ENCODE measurements at places on chromosomes 4 and X.
A peak's percentile ranks its signal among the peaks of the same experiment; 100 is the strongest.

GRCh38 chr4:7025040-7025602, 18.1 kb upstream of the TADA2B start:
- DNase-seq = no peak

DNA sequence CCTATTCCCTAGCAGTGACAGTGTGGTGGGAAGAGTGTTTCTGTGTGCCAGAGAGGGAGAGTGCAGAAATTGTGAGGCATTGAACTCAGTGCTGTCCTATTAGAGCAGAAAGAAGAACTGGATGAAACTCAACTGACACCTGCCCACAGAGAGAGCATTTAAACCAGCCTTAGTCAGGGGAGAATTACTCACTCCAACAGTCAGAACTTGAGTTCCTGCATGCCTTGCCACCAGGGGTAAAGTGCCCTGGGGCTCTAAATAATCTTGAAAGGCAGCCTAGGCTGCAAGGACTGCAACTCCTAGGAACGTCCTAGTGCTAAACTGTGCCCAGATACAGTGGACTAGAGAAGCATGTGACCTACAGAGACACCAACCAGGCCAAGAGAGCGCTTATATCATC, 12.8 kb downstream of the CYSLTR1 start:
- no peak for DNase-seq

GRCh38 chr4:6582889-6583490, 8.0 kb downstream of the MAN2B2 start:
- DNase-seq = no peak

DNA sequence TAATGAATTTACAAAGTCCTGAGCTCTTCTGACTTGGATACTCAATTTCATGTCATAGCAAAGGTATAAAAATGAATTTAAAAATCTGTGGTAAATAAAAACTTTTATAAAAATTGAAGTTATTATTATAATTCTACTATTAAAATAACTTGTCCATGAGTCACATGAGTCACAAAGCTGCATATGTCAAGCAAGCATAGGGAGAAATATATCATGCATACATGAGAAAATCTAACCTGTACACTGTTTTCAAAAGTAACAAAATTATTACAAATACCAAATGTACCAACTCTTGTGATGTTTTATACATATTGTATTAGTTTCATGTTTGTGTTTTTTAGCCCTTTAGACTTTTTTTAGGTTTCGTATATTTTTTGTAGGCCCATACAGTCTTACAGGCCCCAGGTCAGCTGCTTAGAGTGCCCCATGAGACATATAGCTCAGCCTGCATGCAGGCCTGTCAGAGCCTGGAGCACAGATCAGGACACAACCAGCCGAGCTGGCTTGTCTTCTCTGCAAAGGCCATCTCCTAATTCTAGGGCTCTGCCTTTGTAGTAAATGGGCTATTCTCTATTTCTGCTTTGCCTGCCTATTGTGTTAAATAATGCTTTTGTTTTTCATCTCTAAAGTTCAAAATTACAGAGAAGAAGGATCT, 818.7 kb upstream of the TENM3 start:
- no peak for DNase-seq

DNA sequence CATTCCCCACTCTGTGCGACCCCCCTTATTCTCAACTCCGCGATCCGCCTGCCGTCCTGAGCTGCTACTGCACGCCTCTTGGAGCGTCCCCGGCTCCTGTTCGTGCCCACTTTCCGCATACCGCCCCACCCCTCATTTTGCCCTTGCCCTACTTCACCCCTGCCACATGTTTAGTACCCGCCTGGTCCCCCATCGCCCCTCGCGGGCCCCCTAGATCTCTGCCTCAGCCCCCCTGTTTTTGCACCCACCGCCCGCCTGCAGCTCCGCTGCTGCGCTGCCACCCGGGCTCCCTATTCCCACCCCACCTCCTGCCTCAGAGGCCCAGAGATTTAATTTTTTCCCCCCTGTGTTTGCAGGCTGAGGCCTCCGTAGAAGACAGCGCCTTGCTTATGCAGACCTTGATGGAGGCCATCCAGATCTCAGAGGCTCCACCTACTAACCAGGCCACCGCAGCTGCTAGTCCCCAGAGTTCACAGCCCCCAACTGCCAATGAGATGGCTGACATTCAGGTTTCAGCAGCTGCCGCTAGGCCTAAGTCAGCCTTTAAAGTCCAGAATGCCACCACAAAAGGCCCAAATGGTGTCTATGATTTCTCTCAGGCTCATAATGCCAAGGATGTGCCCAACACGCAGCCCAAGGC, 1.4 kb downstream of the MAGED1 start:
- peak; percentile 9 for DNase-seq

DNA sequence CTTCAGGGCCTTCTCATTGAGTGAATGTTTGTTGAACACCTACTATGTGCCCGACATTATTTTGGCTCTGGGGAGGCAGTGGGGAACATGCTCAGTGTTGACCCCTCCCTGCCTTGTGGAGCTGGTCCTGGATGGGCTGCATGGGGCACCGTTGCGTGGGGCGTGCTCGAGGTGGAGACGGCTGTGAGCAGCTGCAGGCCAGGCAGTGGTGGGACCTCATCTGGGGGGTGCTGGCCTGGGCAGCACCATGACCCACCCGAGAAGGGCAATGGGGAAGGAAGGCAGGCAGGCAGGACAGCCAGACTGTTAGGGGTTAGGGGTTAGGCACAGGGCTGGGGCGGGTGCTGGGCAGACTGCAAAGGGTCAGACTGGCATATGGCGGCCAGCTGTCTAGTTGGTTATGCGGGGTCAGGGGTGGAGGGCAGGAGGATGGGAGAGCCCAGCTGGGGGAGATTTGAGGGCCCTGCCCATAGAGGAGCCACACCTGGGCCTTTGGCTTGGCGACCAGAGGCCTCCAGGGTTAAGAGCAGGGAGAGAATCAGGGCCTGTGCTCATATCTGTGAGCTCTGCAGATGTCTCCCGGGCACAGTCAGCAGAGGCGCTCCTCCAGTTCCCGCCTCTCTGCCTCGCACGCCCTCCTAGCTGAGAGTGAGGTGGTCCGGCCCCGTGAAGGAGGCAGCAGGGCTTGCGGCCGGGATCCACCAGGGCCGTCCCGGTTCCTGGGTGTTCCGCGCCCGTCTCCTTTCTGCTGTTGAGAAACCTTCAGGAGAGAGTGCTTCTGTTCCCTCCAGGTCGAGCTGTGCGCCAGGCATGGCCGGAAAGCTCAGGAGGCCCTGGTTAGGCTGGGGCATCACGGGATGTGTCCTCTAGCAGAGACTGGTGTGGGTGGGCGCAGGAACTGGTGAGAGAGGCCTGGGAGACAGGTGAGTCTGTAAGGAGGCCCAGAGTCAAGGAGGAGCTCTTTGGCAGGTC, 73.3 kb downstream of the RGS12 start:
- no peak for DNase-seq

DNA sequence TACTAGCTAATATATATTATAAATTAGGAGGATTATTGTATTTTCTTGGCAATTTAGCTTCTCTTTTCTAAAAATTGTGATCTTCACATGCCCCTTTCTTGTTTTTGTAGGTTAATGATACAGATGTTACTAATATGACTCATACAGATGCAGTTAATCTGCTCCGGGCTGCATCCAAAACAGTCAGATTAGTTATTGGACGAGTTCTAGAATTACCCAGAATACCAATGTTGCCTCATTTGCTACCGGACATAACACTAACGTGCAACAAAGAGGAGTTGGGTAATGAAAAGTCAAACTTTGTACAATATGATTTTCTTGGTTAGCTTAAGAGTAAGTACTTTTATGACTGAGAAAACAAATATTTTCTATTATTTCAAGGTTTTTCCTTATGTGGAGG, 74.1 kb downstream of the SLC10A6 start:
- DNase-seq = no peak

- DNase-seq = peak; percentile 30
Observed at GRCh38 chr4:115159141-115159540, 45.7 kb upstream of the NDST4 start.

DNA sequence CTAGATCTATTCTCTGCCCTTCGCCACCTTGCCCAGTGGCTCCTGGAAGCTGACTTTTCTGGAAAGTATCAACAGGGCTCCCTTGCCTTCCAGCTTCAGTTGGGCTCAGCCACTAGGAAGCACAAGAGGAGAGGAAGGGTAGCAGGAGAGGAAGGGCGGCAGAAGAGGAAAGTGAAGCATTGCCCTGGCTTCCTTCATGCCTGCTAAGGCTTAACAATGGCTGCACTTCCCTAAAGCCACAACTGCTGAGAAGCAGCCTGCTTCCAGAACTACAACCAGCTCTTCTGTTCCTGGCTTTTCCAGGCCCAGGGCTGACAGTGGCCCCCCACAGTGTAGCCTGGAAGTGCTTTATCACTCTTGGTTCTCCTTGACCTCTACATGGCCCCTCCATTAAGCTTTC, 29.1 kb upstream of the PGM2 start:
- DNase-seq = no peak

DNA sequence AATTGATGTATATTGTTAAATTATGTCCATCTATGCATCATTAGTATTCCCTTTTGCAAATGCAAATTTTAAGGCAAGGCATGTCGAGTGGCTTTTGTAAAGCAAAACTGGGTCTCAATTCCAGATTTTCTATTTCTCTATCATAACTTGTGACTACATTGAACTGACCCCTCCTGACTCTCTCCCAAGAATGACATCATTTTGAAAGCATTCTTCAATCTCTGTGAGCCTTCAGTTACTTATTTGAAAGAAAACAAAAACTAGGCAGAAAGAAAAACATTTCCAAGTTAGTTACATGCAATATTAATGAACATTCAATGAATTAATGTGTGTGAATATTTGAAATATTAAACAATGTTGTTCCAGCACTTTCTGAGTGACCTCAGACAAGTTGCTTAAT, 314.3 kb upstream of the CLNK start:
- DNase-seq = no peak

DNA sequence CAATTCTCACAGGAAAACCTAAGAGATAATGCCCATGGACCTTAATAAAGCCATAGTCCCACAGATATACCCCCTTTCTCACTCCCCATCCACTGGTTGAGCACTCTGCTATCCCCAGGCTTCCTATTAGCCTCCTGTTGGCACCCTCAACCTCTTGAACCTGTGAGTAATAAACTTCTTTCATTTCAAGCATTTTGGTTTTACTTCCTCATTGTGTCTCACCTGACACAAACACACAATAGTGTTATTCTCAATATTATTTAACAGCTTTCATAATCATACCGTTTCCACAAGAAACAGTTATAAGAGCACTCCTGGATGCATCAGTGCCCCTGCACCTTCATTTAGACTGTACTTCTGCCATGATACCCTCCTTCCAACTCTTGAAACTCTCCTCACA, 56.8 kb downstream of the TRPC5 start:
- DNase-seq = no peak

DNA sequence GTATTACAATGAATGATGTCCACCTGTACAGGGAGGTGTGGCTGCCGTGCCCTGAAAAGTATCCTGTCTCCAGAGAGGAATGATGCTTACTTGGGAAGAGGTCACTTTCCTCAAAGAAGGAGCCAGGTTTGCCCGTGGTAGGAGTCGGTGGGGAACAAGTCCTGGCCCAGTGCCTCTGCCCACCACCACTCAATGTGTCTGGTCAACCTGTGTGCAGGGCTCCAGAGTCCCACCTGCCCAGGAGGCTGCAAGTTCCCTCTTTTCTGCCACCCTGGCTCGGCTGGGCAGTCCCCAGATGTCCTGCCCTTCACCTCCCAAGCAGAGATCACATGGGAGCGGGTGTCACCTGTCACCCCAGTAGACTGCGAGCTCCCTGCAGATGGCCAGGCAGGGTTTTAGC, 75.4 kb upstream of the C4orf50 start:
- DNase-seq = no peak

GRCh38 chr4:76977736-76978350, 28.3 kb downstream of the SEPTIN11 start:
- peak; percentile 85 for DNase-seq

DNA sequence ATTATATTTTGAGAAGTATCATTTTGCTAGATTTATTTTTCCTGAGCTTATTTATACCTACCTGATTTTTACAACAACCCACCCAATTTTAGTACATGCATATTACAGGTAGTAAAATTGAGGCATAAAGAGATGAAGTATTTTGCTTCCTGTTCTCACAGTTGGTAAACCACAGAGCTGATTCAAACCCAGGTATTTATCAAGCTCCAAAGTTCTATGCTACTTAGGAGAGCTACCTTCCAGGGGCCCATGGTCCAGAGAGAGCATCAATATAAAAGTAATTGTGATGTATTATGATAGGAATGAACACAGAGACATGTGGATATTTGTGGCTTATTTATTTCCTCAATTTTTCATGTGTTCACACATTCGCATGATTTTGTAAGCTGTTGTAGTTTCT, 20.2 kb upstream of the GBA3 start:
- DNase-seq = no peak

GRCh38 chr4:155491336-155492120, 114.8 kb upstream of the MAP9 start:
- DNase-seq = no peak

GRCh38 chr4:165294907-165295306, 32.6 kb upstream of the MSMO1 start:
- DNase-seq = no peak

DNA sequence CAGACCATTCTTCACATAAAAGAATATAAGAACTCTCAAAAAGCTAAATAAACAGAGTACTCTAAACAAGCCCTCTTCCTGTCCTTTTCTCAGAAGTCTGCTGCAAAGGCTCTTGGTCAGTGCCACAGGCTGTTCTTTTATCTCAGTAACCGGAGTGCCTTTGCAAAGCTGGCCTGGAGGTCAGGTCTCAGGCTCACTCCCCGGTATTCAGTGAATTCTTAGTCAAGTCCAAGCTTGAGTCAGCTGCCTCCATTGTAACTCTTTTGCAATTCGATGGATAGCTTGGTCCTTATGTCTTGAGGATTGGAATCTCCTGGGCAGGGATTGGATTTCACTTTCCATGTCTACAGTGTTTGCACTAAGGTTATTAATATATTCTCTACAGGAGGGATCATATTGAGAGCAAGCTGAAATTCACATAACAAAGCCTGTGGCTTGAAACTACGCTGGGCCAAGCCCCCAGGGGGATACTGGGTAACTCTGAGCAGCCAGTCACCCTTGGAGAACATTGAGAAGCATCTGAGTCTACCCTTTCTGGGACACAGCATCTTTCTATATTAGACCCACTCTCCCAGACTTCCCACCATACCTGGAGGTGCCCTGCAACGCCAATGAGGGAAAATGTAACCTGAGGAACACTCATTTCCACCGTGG, 10.0 kb upstream of the HS6ST2 start:
- no peak for DNase-seq

DNA sequence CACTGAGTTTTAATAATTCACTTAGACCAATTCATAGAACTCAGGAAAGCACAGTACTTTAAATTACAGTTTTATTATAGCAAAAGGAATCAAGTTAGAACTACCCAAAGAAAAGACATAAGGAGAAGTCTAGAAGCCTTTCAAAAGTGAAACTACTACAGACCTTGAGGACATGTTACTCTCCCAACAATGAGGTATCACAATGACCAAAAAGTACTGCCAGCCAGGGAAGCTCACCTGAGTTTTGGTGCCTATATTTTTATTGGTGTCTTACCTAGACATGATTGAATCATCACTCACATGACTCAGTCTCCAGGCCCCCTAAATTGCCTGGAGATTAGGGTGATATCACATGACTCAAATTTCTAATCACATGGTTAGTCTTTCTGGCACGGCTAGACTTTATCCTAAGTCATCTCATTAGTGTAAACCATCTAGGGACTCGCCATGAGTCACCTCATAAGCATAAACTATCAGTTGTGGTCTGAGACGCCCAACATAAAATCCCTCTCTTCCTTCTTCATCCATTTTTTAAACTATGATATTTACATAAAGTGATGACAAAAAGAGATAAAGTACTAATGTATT, 372.3 kb downstream of the TMA16 start:
- DNase-seq = no peak

- no peak for DNase-seq
Observed at GRCh38 chrX:124194901-124195300, 137.6 kb upstream of the TEX13D start.

Measured in SJSA1 (cell line).